Activated T-helper 1 cell treated with anti-CD3 and anti-CD28 coated beads, Interleukin-12 subunit alpha, Interleukin-12 subunit beta, Interleukin-2, Interleukin-4 antibody, amounts not matched to agents 30 ng/mL and 10 ng/mL and 1 ng/mL, durations not matched to agents 14 hours and 24 hours and 36 hours (primary cell): ENCODE measurements at places on chromosomes 12 and 14.
A peak's percentile ranks its signal among the peaks of the same experiment; 100 is the strongest.

GRCh38 chr14:74739293-74740030 lies 23.7 kb upstream of the YLPM1 start:
- no peak for DNase-seq

GRCh38 chr12:118060301-118061010 lies 523 bp downstream of the WSB2 start:
- peak; percentile 38 for DNase-seq

DNA sequence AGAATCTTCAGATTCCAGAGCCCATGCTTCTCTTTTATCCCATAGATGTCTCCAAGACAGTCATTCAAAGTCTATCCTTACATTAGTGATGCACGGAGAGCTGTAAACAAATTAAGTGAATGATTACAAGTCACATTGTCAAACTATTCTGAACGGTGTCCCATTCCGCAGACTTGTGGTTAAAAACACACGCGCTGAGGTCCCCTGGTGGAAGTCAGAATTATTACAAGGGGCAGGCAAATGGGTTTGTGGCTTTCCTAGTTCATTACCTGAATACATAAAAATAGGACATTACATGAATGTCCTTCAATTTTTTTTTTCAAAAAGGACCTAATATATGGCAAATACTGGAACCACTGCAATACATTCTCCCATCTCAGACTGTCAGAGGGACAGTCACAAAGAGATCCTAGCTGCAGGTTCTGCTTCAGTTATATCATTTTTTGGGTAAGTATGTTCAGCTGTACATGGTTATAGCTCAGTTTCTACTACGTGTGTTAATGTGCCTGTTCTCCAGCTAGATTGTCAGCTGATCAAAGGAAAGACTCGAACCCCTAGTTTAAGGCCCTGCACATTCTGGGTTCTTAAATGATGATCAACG lies 53.1 kb upstream of the STON2 start:
- DNase-seq, result peak; percentile 31

DNA sequence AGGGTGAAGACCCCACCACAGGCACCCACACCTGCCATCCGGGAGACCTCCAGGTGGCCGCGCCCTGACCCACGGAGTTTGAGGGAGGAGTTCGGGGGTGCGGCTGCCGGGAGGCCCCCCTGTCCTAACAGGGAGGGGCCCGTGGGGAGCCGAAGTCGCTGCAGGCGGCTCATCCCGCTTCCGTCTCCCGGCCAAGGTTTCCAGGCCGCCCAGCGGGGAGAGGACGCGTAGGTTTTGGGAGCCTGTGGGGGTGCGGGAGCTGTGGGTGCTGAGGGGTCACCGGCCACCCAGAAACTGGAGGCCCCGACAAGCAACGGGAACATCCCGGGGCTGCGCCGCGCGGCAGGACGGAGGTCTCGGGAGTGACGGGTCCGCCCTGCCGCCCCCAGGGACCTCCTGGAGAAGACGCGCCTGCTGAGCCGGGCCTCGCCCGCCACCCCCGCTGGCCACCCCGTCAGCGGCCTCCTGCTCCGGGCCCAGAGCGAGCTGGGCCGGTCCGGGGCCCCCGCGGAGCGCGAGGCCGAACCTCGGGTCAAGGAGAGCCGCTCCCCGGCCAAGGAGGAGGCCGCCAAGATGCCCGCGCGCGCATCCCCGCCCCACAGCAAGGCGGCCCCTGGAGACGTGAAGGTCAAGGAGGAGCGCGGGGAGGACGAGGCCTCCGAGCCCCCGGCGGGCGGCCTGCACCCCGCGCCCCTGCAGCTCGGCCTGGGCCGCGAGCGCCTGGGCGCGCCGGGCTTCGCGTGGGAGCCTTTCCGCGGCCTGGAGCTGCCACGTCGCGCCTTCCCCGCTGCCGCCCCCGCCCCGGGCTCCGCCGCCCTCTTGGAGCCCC lies 27.6 kb downstream of the LRCOL1 start:
- no peak for DNase-seq

- DNase-seq, result no peak
Observed at GRCh38 chr14:67510836-67511235, 22.3 kb upstream of the PLEKHH1 start.

DNA sequence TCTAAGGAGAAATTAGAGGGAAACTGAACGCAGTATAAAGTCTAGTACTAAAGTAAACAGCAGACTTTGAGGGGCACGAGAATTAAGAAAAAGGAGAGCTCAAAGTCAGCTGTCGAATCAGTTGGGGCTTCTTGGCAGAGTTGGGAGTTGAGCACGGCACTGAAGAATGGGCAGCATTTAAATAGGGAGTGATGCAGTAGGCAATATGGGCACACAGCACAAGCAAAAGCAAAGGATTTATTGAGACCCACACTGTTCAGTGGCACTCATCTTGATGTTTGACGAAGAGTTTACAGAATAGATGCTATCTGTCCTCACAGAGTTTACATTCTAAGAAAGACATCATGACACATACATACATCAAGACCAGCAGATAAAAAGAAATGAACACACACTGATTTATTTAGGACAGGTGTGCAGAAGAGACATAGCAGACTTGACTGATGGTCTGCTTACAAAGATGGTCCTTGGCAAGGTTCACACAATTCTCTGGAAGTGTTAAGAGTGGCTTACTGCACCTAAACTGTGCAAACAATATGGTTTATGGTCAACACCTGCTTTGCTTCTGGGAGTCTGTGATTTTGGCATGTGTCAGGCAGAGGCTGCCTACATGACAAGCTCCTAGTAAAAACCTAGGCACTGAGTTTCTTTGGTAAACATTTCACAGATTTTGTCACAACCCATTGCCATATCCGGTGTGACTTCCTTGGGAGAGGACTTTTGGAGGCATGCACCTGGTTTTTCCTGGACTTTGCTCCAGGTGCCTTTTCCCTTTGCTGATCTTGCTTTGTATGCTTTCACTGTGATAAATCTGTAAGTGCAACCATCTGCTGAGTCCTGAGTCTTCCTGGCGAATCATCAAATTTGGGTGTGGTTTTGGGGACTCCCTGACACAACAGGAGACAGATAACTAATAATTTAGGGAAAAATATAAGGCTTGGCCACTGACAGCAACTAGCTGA lies 26.3 kb downstream of the ALKBH1 start:
- DNase-seq, result no peak

DNA sequence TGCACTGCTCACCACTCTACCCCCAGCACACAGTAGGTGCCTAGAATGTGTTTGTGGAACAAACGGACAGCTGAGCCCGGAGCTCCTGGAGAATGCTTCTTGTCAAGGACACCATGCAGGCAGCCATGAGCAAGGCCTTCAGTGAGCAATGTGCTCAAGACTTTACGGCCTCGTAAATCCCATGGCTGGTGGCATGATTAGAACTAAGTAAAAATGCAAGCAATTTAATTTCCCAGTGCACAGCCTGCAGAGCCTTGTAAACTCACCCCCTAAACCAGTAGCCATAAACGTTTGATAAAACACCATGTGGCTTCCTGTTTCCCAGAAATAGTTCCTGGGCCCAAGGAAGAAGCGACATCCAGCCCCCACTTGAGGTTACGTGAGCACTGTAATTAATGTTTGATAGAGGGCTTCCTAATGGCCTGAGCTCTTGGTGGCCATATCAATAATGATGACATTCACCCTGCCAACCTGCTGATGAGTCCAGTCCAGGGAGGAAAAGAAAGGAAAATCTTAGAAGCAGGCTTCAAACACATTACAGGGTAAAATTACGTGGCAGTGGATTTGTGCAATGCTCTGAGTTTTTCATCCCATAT lies 36.4 kb upstream of the FICD start:
- DNase-seq, result no peak

- DNase-seq, result no peak
Observed at GRCh38 chr14:51564460-51564859, 87.2 kb upstream of the FRMD6 start.

DNA sequence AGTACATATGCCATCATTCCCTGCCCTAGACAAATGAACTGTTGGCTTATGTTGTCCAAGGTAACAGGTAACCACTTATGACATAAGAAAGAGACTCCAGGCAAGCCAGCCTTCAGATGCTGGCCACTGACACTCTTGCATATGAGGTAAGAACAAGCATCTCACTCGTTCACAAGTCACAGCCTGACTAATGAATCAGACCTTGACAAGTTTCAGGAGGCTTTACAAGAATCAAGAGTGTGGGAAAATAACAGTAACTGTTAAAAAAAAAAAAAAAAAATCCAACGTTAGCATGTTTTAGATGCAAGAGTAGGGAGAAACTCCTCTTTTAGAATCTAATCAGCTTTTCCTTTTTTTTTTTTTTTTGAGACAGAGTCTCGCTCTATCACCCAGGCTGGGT lies 40.7 kb downstream of the ZFYVE1 start:
- DNase-seq, result no peak

DNA sequence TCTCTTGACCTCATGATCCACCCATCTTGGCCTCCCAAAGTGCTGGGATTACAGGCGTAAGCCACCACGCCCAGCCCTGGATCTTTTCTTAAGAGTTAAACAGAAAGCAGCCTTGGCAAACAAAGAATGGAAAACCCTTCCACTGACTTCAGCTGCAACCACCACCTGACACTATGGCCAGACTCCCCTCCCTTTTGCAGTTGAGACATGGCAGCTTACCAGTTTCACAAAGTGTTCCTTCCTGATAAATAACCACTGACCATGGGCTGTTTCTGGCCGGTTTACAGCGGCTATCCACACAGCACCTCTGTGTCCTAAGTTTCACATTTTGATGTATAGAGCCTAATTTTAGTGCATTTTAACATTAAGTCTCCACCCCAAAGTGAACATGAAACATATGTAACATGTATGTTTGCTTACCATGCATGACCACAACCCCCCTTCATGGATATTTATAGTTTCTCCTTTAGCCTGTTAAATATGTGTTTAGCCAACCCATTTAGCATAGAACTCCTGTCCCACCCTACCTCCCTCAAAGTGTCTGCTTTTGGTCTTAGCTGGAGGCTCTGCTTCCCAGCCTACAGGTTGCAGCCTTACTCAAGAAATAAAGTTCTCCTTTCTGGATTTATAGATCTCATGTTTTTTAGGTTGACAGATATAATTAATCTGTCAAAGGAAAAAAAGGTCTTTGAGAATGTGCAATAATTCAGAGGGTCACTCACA lies 32.7 kb upstream of the RAB21 start:
- no peak for DNase-seq

DNA sequence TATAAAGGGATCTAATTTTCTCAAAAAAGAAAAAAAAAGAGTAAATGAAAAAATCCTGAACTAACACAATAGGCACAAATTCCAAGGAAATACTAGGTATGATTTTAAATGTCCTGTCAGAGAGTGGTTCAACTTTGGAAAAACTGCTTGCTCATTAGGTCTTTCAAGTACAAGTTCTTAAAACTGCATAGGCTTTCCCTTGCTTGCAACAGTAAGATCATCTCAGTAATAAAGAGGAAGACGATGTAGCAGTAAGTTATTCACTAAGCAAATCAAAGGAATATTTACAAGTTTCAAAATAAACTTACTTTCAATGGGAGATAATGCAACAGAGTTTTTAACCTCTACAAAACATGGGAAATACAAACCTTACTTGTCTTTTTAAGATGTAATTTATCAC lies 21.6 kb downstream of the CORO1C start:
- DNase-seq, result no peak
